Gastroesophageal sphincter (tissue), 4 donors: ENCODE measurements at places on chromosomes 2 and 18. TPM values are rescaled to one million over a fixed set of nuclear protein-coding genes. Genes with fewer than 3 reads are reported as not detected.

FEV gene
- total RNA-seq = not detected

SGO2 gene
- total RNA-seq = 1.8 TPM

ADD2 gene
- total RNA-seq = 7.8 TPM

CELF4 gene
- total RNA-seq = 0.78 TPM

MREG gene
- total RNA-seq = 0.40 TPM

DSG2 gene
- total RNA-seq = 11.4 TPM

NCKAP5 gene
- 0.39 TPM for total RNA-seq

ARL6IP6 gene
- 7.8 TPM for total RNA-seq

SKOR2 gene
- total RNA-seq = not detected

SNORC gene
- not detected for total RNA-seq

FKBP1B gene
- total RNA-seq = 8.6 TPM

ZAP70 gene
- total RNA-seq = 0.89 TPM

CTAGE1 gene
- total RNA-seq = not detected

LRPPRC gene
- total RNA-seq = 50.9 TPM

M1AP gene
- not detected for total RNA-seq
